ENCODE measurements at places on chromosomes 2 and 18. TPM values are rescaled to one million over a fixed set of nuclear protein-coding genes. Genes with fewer than 3 reads are reported as not detected.

DNA sequence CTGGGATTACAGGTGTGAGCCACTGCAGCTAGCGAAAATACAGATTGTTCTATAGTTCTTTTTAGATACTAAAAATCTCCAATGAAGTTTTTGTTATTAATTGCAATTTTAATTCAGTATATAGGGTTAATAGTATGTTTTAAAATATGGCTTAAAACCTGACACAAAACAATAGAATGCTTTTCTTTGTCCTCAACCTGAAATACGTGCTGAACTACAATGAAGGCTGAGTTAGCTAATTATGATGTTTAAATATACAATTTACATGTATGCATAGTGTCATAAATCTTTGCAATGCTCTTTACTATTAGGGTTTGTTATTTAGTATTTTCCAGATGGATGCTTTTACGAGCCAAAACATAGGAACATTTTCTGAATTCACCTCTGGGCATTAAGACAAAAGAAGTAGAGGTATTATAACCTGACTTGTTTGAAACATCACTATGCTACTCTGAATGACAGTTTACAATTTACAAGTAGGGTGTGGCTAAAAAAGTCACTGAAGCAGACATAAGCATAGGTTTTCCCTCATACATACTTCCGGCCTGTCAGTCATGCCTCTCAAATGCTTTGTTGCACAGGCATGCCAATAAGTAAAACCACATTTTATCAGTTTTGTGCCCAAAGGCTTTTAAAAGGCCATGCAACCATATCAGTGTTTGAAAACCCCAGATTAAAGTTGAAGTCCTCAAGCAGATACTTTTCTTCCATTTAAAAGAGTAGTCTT is 168.3 kb downstream of the OTX1 start:
- DNase-seq = peak; percentile 21

DNA sequence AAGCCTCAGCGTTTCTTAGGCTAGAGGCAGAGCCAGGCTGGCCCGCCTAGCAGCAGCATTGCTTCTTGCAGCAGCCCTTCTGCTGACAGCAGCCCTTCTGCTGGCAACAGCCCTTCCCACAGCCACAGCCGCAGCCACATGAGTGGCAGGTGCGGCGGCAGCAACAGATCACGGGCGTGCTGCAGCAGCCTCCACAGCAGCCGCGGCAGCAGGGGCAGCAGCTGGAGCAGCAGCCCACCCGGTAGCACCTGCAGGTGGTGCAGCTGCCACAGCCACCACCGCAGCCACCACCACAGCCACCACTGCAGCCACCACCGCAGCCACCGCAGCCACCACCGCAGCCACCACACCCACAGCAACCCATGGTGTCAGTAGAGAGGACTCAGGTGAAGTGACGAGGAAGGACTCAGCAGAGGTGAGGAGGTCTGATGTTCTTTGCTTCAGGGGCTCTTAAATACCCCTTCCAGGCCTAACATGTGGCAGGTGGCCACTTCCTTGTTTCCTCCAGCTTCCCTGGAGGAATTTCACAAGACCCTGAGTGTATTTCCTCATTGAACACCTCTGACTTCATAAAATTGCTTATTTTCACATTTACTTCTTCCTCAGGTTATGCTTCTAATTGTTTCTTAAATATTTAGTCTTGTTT is at the start of gene SCYGR6:
Gene SCYGR6 (minus strand): TSS at position 364 of the 646 bp plus-strand sequence. CDS start 0 bp downstream, at position 364.
- DNase-seq = peak; percentile 28

GRCh38 chr2:19461504-19462255 is 103.3 kb upstream of the OSR1 start:
- DNase-seq = no peak

The SLC11A1 gene
- 0.05 TPM for total RNA-seq

The PSMA8 gene
- not detected for total RNA-seq

Measured in renal cortical epithelial cell (primary cell).